ENCODE measurements at places on chromosomes 5 and 9.

DNA sequence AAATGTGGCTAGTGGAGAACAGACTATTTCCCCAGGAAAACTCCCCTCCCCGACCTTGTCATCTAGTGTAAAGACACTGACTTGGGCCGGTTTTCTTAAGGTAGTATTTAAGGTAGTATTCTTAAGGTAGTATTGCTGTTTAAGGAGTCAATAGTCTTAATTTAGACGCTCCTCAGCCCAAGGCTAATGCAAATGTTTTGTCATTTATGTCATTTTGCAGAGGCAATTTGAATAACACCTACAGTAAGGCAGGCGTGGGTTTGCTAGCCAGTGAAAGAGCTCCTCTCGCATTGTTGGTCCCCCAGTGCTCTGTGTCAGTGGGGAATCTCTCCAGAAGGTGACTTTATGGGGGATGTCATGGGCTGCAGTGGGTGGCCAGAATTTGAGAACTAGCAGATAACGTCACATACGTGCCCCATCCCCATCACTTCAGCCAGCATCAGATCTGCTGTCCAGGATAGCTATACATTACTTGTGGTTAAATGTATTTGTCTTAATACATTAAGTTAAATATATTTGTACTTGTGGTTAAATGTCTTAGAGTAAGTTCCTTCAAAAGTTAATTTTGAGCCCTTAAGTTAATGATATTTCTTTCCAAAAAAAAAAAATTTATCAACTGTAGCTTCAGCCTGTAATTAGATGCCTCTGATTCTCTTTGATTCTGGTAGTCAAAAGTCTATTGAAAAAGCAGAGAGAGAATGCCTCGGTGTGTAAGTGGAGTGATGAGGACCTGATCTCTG is 2.6 kb downstream of the PPP1R26 start:
- DNase-seq, result no peak

DNA sequence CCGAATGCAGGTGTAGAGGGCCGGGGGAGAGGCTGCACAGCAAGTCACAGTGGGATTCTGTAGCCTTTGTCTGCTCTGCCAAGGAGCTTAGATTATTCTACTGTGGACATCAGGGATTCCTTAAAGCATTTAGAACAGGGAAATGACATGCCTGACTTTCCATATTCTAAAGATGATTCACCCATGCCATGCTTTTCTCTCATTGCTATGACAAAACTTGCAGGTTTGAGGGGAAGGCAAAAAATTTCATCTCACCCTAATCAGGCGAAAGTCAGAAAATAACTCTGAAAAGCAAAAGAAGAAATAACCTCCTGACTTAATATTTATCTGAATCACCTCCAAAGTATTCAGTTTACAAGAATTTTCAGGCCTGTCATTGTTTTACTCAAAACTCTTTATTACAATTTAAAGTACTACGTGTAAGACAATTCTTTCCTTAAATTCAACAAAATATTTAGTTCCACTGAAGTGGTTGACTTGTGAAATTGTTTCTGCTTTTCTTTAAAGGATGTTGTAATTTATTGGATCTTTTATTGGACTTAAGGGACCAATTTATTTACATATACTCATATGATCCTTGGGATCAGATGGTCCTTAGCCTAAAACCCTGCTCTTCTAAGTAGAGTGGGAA is 30.0 kb upstream of the GAS1 start:
- DNase-seq, result peak; percentile 37

GRCh38 chr5:180157866-180158265 is 51.1 kb downstream of the RASGEF1C start:
- DNase-seq, result no peak

DNA sequence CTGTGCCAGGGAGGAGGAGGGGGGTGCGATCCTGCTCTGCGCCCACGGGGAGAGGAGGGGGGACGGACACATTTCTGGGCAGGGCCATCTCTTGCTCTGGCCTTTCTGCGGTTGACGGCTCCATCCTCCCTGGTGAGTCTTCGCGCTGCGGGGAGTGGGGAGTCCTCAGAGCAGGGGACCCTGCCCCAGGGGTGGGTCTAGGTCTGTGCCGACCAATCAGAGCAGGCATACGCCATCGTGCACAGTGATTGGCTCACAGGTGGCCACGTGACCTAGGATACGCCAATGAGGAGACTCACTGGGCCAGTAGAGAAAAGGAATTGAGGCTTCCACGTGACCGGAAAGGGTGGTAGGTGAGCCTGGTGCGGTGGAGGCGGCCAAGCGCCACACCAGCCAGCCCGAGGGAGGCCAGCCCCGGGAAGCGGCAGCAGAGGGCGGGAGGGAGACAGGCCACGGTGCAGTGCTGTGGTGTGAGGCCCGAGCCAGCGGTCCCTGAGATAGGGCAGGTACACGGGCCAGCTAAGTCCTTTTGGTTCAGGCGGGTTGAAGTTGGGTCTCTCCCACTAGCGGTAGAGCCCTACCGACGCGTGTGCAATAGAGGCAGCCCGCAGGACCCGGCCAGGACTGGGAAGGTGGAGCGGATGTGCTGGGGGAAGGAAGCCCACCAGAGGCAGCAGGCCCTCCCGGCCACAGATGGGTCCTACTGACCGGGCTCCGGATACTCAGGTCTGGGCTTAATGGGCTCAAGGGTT is 65.2 kb upstream of the RNF130 start:
- no peak for DNase-seq

DNA sequence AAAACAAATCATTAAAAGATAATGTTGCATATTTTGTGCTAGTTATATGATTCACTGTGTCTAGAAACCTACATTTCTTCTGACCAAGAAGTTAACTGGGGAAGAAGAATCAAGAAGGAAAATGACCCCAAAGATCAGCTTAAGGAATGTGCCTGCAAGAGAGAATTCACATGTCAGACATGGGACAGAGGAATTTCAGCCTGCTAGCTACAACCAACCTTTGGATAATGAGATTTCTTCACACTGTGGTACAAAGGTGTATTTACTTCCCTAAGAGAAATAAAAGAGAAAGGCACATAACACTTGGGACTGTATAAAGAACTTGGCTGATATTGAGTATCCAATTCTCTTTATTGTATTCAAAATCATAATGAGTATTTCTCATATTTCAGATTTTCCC is 39.6 kb upstream of the ELL2 start:
- DNase-seq, result no peak

GRCh38 chr5:74762599-74762998 is 4.3 kb downstream of the GFM2 start:
- DNase-seq, result no peak

GRCh38 chr5:116442931-116443551 is 131.6 kb downstream of the SEMA6A start:
- no peak for DNase-seq

DNA sequence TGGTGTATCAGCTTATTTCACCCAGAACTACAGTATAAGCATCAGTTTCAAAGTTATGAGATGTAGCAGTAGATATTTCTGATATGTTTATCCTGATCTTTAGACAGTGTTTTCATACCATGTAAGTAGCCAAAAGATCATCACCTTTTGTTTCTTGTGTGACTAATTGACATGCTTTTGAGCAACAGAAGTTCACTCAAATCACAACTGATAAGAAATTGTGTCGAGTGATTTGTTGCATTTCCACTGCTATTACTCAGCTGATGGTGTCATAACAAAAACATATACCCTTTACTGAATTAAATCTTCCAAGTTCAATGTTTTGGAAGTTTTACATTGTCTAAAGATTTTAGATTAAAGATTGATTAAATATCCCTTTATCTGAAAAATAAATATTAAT is 324.5 kb downstream of the TUSC1 start:
- DNase-seq, result no peak

DNA sequence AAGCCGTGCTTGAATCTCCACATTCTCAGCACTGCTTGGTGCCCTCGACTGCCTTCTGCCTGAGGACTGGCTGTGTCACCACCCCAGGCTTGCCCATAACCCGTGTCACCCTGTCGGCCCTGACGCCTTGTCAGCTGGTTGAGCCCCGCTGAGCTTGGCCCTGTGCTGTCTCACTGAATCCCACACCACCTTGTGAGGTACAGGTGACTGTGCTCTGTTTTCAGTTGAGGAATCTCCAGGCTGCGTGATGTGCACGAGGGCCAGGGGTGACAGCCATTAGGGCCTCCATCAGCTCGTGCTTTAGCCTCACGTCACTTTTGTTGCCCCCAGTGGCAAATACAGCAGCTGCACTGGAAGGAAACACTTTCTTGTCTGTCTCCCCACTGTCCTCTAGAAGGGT is 90.7 kb downstream of the CACNA1B start:
- no peak for DNase-seq

- DNase-seq, result no peak
Observed at GRCh38 chr5:71013575-71013974, 11.6 kb downstream of the NAIP start.

GRCh38 chr9:81073821-81074220 is 615.5 kb downstream of the TLE1 start:
- DNase-seq, result no peak

DNA sequence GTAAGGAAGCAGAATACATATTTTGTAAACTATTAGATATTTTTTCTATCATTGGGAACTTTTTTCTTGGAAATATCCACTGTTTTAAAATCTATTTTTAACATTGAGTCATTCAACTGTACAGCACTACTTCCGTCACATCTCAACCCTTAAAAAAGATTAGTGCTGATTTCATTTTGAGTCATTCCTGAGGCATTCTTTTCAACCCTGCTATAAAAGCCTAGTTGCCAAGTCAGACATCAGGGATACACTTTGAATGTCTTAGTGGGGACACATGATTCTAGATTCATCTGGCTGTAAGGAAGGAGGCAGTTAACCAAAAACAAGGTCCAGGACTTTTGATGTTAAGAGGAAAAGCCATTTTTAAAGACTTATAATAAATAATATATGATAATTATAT is 160.9 kb downstream of the GIN1 start:
- peak; percentile 84 for DNase-seq

DNA sequence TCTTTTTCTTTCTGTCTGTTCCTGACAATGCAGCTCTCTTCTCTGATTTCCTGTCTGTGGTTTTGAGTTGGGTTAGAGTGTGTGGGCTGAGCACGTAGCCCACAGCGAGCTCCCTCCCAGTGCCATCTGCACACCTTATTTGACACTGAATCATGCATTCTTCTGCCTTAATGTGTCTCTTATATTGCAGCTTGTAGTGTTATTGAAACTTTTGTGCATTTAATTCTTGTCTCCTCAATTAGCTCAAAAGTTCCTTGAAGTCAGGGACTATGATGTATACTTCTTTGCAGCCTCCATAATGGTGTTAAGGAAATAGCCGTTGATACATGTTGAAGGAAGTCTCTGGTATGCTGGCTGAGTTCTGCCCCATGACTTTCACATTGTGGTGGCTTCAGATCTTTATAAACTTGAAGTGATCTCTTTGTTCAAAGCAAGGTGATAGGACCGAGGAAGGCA is 576.2 kb upstream of the CLINT1 start:
- no peak for DNase-seq

GRCh38 chr5:145510324-145510723 is 324.8 kb downstream of the PRELID2 start:
- DNase-seq, result no peak

- DNase-seq, result no peak
Observed at GRCh38 chr5:144503123-144503522, 332.4 kb downstream of the KCTD16 start.

- no peak for DNase-seq
Observed at GRCh38 chr9:7691909-7692308, 107.7 kb downstream of the DMAC1 start.

- DNase-seq, result no peak
Observed at GRCh38 chr9:129720181-129720864, 32.5 kb downstream of the PTGES start.

- DNase-seq, result no peak
Observed at GRCh38 chr5:134008266-134008749, 3.5 kb upstream of the VDAC1 start.

Measured in GM04504 (cell line).